ENCODE measurements at places on chromosomes 4 and X. TPM values are rescaled to one million over a fixed set of nuclear protein-coding genes. Genes with fewer than 3 reads are reported as not detected.
A peak's percentile ranks its signal among the peaks of the same experiment; 100 is the strongest.

DNA sequence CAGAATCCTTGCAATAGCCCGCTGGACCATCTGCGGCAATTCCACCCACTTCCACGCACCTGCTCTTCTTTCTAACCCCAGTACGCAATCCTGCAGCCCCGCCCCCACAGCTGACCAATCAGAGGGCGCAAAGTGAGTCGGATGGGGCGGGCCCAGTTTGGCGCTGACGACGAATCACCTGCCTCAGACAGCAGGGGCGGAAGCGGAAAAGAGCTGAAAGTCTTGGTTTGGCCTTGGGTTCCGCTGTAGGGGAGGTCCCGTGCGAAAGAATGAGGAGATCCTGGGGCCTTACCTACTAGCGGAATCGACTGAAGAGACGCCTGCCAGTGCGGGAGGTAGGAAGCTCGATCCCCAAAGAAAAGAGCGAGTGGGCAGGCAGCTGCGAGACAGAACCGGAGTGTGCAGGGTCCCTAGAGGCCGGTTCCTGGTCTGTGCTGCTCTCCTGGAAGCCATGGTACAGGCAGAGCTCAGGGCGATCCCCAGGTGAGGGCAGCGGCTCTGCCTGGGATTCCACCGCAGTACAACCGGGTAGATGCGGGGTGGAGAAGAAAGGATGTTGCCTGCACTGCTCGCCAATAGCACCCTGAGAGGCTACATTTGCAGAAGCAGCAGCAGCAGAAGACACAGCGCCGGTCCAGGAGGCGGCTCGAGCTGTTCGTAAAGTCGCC, at the start of gene TMEM184C:
TSS of gene TMEM184C (plus strand) at position 225 of the 668 bp plus-strand sequence. CDS start 560 bp downstream, outside the sequence.
- peak within 1 kb of the TSS; percentile 95 for H3K4me3 ChIP-seq
- H3K4me1 ChIP-seq: peaks cover 23% of the 10 kb centered on the region
- peaks cover 2% of the 10 kb centered on the region for H3K27me3 ChIP-seq
- peak within 1 kb of the TSS; percentile 80 for H3K27ac ChIP-seq
- peak; percentile 97 for DNase-seq
- H3K36me3 ChIP-seq: peaks cover 11% of the 10 kb centered on the region

- H3K4me1 ChIP-seq: no peaks in the 10 kb centered on the region
- H3K4me3 ChIP-seq: no peak overlapping the region
- H3K27me3 ChIP-seq: peaks cover 7% of the 10 kb centered on the region
- no peak overlapping the region for H3K27ac ChIP-seq
- H3K36me3 ChIP-seq: no peaks in the 10 kb centered on the region
Observed at GRCh38 chr4:183807420-183808096, 97.5 kb upstream of the STOX2 start.

DNA sequence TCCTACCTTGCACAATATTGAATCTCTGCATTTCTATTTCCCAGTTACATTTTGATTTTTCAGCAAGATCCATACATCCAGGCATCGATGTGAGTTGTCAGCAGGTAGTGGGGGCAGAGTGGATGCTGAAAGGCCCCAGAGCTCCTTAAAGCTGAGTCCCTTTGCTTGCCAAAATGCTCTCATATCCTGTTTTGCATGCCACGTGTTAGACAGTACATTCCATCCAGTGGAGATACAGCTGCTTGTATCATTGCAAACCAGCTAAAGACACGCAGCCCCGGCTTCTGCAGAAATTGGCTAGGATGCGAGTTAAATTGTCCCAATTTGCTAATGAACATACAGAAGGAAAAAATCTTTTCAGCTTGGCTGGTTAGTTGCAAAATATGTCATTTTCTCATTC, 179.6 kb upstream of the MXRA5 start:
- H3K4me1 ChIP-seq: no peaks in the 10 kb centered on the region
- no peak for DNase-seq
- no peaks in the 10 kb centered on the region for H3K36me3 ChIP-seq
- no peak overlapping the region for H3K27ac ChIP-seq

Gene HAND2
- total RNA-seq: not detected

GRCh38 chr4:43374216-43374751, 481.8 kb downstream of the GRXCR1 start:
- H3K27me3 ChIP-seq: no peaks in the 10 kb centered on the region
- H3K27ac ChIP-seq: no peak overlapping the region
- no peaks in the 10 kb centered on the region for H3K4me1 ChIP-seq

Gene VGLL1
- not detected for total RNA-seq

Gene SERPINA7
- total RNA-seq: not detected

DNA sequence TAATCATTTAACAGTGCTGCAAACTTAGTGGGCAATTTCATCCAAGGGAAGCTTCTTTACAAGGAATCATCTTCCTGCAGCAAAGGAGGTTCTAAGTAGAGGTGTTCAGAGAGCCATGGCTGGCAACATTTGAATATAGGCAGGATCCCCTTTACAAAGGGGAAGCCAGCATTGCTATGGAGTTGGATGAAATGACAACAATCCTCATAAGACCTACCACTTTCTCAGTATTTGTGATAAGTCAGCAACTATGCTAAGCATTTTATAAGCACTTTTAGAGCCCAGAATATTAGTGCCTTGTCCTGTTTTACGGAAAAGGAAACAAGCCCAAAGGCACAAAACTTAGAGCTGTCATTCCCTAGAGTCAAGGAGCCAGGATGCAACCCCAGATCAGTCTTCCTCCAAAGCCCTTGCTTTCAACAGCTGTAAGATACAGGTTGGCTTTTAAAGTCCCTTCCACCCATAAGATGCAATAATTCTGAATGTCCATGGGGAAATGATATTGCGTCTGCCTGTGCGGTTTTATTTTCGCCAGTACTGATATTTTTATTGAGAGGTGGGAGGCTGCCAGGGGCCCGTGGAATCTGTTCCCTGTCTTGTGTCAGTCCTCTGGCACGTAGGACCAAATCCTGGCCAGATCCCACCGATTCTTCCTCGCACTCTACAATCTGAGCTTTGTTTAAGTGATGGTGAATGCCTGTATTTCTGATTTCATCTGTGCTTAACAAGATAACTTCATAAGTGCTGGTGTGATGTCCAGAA, 59.1 kb downstream of the SMIM20 start:
- H3K36me3 ChIP-seq: no peaks in the 10 kb centered on the region
- no peak for DNase-seq
- peaks cover 13% of the 10 kb centered on the region for H3K27me3 ChIP-seq
- no peak overlapping the region for H3K27ac ChIP-seq
- H3K4me1 ChIP-seq: no peaks in the 10 kb centered on the region
- H3K4me3 ChIP-seq: no peak overlapping the region

GRCh38 chr4:144645102-144645630, 790 bp upstream of the HHIP start:
- no peaks in the 10 kb centered on the region for H3K36me3 ChIP-seq
- peaks cover 41% of the 10 kb centered on the region for H3K27me3 ChIP-seq
- H3K4me1 ChIP-seq: peaks cover 24% of the 10 kb centered on the region
- H3K4me3 ChIP-seq: no peak overlapping the region

DNA sequence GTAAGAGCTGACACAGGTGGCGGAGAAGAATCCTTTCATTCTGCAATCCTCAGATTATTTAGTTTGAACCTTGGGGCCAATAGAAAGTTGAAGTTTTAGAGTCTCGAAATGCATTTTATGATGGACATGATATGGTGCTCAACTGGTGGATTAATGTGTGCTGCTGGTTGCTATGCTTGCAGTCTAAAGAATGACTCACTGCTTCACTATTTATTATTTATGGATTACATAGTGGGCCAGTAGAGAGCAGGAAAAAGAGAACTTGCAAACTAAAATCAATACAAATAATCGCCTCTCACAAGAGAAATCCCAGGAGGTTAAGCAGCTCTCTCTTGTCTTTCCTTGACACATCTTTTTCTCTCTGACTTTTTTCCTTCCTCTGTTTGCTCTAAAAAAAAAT, 2326.8 kb upstream of the AGA start:
- no peaks in the 10 kb centered on the region for H3K4me1 ChIP-seq
- H3K4me3 ChIP-seq: no peak overlapping the region
- no peak overlapping the region for H3K27ac ChIP-seq
- DNase-seq: no peak

DNA sequence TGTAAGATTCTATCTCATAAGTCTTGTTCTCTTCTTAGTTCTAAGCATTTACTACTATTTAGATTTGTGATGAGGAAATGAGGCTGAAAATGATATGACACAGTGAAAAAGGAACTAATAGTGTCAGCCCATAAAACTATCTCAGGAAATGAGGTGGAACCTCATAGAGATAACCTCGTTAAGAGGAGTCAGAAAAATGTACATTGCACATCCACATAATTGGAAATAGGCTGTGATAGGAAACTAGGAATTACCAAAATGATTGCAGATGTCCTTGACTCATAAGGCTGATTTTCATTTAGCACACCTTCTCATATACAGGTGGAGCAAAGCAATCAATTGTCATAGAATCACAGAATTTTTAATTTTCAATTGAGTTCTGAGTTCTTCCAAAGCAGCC, 26.8 kb downstream of the ANXA10 start:
- no peak overlapping the region for H3K4me3 ChIP-seq
- H3K27me3 ChIP-seq: no peaks in the 10 kb centered on the region
- H3K36me3 ChIP-seq: no peaks in the 10 kb centered on the region
- no peak overlapping the region for H3K27ac ChIP-seq

- peaks cover 3% of the 10 kb centered on the region for H3K4me1 ChIP-seq
- H3K27ac ChIP-seq: no peak overlapping the region
- H3K4me3 ChIP-seq: no peak overlapping the region
- no peaks in the 10 kb centered on the region for H3K36me3 ChIP-seq
- no peak for DNase-seq
- peaks cover 20% of the 10 kb centered on the region for H3K27me3 ChIP-seq
Observed at GRCh38 chr4:154489558-154490233, 1.9 kb downstream of the DCHS2 start.

GRCh38 chr4:16225167-16225862, 956 bp downstream of the TAPT1 start:
- H3K4me3 ChIP-seq: peak overlapping the region; percentile 82
- H3K4me1 ChIP-seq: peaks cover 32% of the 10 kb centered on the region
- DNase-seq: no peak
- no peaks in the 10 kb centered on the region for H3K36me3 ChIP-seq

Gene RNF128
- not detected for total RNA-seq

Gene SHROOM3
- not detected for total RNA-seq

- peak overlapping the region; percentile 92 for H3K27ac ChIP-seq
- peaks cover 28% of the 10 kb centered on the region for H3K4me1 ChIP-seq
- H3K4me3 ChIP-seq: peak overlapping the region; percentile 92
- H3K27me3 ChIP-seq: no peaks in the 10 kb centered on the region
Observed at GRCh38 chr4:183445097-183445428, 627 bp downstream of the CDKN2AIP start.

Gene GLRA3
- total RNA-seq: not detected

GRCh38 chrX:45765767-45766166, 565.1 kb upstream of the DIPK2B start:
- no peak for DNase-seq
- H3K27me3 ChIP-seq: no peaks in the 10 kb centered on the region
- peaks cover 38% of the 10 kb centered on the region for H3K4me1 ChIP-seq
- H3K36me3 ChIP-seq: peaks cover 36% of the 10 kb centered on the region
- H3K4me3 ChIP-seq: peak overlapping the region; percentile 99

DNA sequence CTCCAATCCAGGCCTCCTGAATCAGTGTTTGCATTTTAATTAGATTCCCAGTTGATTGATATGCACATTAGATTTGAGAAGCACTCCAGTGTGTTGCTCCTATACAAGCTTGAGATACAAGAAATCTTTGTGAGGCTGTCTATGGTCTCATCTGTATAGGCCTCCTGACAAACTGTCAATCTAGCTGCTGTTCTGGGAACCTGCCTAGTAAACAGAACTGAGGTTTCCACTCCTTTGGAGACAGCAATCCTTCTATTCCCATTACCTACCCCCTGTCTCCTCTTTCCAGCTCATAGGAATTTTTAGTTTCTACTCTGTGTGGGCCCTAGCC, 306.1 kb upstream of the EMCN start:
- peaks cover 2% of the 10 kb centered on the region for H3K27me3 ChIP-seq
- H3K4me1 ChIP-seq: peaks cover 21% of the 10 kb centered on the region
- DNase-seq: no peak
- peak overlapping the region; percentile 14 for H3K4me3 ChIP-seq
- H3K36me3 ChIP-seq: no peaks in the 10 kb centered on the region
- peak overlapping the region; percentile 73 for H3K27ac ChIP-seq

DNA sequence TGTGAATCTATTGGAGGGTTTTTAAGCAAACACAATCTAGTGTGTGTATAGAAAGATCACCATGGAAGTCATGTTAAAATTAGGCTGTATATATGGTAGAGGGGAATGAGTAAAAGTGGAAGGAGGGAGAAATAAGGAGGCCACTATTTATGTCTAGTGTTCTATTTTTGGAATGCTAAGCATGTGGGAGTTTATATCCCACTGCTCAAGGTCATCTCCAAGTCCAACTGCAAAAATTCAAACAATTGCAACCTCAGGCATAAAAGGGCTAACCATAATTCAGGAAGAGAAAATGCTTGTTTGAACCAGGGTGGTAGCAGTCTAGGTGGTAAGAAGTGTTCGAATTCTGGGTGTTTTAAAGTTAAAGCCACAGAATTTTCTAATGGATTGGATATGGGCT, 39.2 kb downstream of the SERPINA7 start:
- H3K27ac ChIP-seq: no peak overlapping the region
- no peak for DNase-seq
- peaks cover 2% of the 10 kb centered on the region for H3K27me3 ChIP-seq
- H3K4me3 ChIP-seq: no peak overlapping the region

DNA sequence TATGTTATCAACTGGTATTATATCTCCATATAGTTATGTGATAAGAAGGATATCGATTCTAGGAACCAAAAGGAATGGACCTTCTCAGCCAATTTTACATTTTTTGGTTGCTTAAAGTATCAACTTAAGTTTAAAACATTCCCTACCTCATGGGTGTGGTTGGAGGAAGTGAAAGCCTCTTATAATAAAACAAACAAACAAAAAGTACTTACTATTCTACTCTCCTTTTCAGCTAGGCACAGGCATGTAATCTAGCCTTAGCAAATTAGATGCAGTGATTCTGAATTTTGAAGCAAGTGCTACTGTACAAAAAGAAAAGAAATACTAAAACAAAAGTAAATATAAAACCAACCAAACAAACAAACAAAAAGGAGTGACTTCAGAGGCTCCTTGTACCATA, 485.4 kb downstream of the C4orf33 start:
- no peaks in the 10 kb centered on the region for H3K4me1 ChIP-seq
- H3K4me3 ChIP-seq: no peak overlapping the region
- no peaks in the 10 kb centered on the region for H3K36me3 ChIP-seq
- DNase-seq: no peak
- H3K27ac ChIP-seq: no peak overlapping the region
- no peaks in the 10 kb centered on the region for H3K27me3 ChIP-seq

GRCh38 chr4:85398276-85398675, 76.7 kb upstream of the ARHGAP24 start:
- no peak for DNase-seq
- no peaks in the 10 kb centered on the region for H3K36me3 ChIP-seq
- H3K27ac ChIP-seq: no peak overlapping the region
- H3K27me3 ChIP-seq: no peaks in the 10 kb centered on the region
- H3K4me3 ChIP-seq: no peak overlapping the region
- H3K4me1 ChIP-seq: no peaks in the 10 kb centered on the region

DNA sequence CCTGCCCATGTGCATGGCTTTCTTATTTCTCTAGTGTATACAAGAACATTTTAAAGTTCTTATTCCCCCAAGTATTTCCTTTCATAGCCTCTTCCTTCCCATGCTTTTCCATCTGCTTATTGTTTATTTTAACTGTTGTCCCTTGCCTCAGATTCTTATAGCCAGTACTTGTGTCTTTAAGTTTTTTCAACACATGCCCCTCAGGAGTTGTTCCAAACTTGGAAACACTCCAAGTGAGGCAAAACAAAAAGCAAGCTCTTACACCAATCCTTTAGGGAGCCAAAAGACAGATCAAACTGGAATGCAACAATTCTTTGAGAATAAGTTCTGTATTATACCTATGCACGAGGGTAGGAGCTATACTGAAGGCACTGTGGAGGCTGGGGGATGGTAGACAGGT, 222.0 kb upstream of the STK26 start:
- no peaks in the 10 kb centered on the region for H3K27me3 ChIP-seq
- no peak for DNase-seq
- H3K27ac ChIP-seq: no peak overlapping the region
- H3K36me3 ChIP-seq: no peaks in the 10 kb centered on the region
- H3K4me1 ChIP-seq: no peaks in the 10 kb centered on the region
- H3K4me3 ChIP-seq: no peak overlapping the region
